ENCODE measurements at places on chromosomes 3 and 15.
A peak's percentile ranks its signal among the peaks of the same experiment; 100 is the strongest.

- DNase-seq, result no peak
Observed at GRCh38 chr15:20345401-20345958, 196.1 kb downstream of the GOLGA6L6 start.

DNA sequence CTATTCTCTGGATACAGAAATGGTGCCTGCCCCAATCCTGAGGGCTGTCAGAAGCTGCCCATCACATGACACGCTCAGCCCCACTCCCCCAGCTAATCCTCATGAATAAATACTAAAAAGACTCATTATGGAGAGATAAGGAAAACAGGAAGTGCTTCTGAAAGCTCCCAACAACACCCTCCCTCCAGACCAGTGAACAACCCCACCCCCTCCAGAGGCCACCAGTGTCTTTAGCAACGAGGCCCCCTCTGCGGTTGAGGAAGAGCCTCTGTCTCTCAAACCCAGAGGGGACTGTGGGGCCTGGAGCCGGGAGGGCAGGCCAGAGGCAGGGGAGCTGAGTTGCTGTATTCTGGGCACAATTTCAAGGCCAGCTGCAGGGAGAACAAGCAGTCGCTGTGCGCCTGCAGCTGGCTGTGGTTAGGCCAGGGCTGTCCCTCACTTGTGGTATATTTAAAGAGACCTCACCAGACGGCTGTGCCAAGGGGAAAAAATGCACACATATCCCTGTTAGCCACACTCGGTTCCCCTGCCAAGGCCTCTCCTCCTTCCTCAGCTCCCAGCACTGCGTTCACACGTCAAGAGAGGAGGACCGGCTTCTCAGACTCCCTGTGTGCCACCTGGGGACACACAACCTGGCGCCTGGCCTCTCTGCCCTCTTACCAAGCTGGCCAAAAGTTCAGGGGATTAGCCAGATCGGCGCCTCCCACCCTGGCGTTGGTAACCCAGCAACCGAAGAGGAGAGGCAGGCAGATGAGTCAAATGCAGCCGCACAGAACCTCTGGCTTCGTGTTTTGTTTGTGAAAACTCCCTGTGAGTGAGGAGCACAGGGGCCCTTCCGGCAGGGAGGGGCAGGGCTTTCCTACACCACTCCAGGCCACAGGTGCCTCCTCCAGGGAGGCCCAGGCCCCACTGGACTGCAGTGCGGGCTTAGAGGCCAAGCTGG lies 101.2 kb upstream of the ETV5 start:
- peak; percentile 69 for DNase-seq

DNA sequence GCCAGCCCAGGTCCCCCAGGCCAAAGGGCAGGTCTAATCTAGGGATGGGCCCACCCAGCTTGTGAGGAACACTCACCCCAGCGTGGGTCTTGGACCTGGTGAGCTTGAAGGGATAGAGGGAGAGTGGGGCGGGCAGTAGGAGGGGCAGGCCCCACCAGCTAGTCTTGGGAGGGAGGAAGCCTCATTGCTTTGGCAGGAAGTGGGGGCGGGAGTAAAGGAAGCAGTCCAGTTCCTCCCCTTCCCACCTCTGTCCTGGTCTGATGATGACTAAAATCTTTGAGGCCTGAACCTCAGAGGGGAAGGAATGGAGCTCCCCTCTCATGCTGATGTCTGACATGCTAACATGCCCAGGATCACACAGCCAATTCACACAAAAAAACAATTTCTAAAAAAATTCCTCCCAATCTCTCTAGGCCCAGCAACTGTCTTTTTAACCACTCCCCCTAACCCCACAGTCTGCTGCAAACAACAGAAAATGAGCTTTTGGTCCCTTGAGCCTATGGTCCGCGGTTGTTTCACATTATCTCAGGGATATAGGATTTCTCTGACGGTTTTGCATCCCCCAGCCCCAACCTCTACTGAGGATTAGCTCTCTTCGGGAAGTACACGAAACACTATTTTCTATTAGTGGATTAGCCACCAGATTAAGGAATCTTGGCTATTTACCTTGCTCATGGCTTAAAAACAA lies 30.7 kb upstream of the DUSP7 start:
- peak; percentile 76 for DNase-seq

DNA sequence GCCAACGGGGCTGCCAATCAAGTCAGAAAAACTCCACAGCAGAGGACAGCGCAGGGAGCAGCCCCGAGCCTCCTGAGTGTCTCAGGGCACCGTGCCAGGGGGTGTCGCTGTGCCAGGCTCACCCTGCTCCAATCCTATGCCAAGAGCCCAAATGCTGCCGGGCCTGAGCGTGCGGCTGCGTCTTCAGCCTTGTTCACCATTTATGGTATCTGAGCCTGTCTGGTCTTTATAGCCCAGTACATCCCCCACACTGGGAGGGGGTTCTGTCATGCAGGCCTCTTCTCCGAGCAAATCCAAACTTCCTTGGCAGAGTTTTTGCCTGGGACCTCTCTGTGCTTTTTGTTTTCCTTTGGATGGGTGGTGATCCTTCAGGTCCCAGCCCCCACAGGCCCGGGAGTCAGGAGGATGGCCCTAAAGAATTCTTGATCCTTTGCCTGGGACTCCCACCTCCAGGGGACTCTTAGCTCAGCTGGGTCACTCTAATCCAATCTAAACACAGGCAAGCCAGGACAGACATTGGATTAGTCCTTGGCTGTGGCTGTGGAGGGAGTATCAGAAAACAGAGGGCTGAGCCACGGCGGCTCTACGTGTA lies 135.1 kb upstream of the HACD2 start:
- DNase-seq, result no peak

GRCh38 chr3:134287512-134287911 lies 36.9 kb upstream of the RYK start:
- no peak for DNase-seq
